Choroid plexus epithelial cell (primary cell): ENCODE measurements at places on chromosomes 5 and 9.

DNA sequence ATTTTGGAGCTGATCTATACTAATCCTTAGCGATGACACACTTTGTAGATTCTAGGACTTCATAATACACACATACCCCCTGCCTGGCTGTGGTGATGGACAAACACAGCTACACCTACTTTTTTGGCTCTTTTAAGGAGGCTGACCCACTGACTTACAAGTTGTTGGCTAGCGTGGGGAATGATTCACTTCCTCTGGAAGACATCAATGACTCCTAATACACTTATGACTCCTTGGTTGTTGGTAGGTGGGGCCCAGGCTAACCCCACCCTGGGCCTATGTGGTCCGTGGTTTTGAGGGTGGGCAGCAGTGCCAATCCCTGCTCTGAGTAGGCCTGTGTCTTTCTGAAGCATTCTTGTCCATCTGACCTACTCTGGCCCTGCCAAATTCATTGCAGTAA, 144.4 kb downstream of the SLC12A2 start:
- peak; percentile 92 for DNase-seq

DNA sequence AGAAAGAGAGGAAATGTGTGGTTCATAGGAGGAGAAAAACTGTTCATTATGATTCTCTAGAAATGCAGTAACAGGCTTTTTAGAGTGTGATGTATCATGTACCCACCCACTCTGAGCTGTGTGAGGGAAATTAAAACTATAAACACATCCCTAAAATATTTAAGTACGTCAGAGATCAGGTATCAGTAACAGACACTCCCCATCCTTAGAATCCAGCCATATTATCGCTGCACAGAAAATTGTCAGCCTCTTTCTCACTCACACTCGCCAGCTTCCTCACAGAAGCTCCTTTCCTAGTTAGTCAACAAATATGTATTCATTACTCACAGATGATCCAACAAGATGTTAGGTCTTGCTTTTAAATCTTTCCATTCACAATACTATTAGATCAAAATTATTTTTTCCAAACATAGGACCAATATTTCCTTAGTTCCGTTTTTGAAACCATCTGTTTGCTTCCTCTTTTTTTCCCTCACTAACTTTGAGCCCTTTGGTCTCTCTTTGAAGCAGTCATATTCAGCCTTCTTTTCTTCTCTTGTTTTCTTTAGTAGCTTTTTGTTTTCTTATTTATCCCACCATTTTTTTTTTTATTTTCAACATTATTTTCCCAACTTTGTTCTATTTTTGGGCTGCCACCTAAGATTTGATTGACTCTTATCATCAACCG, 13.6 kb upstream of the MAST4 start:
- DNase-seq: no peak

DNA sequence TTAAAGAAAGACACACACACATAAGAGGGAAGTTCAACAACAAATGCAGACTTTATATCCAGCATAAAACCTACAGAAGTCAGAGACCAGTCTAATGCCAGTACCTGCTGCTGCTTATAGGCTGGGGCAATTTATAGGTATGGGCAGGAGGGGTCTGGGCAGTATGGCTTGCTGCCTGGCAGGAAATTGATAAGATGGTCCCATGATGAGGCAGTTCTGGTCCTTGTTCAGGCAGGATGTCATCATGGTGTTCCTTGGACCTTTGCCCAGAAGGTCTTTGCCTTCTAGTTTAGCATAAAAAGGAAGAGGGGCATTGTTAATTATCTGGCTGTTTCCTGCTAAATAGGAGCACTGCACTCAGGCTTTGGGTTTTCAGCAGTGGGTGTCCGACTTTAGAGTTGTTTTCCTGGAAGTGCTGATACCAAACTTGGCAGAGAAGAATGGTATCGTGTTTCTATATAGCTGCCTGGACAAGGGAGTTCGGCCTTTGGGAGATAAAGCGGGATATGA, 10.4 kb upstream of the PDCD1LG2 start:
- DNase-seq: peak; percentile 71

DNA sequence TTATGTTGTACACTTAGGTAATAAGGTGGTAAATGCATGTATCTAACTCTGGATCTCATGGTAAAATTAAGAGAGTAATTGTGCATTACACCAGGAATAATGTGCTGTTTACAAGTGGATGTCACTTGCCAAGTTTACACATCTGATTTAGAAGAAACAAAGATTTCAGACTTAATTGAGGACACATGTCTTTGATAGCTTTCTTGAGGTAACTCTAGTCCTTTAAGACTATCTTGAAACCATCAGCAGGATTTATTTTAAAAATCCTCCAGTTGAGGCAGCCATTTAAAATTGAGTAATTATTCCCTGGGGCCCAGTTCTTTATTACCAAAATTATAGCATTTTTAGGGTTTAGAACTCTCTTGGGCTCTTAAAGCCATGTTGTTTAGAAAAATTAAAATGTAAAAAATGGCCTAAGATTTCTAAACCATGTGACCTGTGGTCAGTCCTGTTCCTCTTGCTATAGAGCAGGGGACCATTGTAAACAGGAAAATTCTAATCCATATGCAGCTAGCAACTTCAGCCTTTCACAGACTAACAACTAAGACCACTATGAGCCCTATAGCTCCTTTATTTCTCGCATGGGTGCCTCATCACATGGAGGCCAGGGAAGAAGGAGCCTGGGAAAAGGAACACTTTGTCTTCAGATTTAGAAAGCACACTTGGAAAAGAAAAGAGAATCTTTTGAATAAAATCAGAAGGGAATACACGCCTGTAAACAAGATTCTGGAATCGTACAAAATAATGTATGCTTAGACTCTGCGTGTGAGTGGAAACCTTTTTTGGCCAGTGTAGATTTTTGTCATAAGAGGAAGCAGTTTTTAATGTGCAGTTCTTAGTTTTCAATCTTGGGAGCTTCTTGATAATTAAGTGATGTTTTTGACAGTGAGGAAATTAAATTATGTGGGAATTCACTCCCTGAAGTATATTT, 71.2 kb downstream of the ZSWIM6 start:
- DNase-seq: no peak

GRCh38 chr9:68416936-68417564, 60.6 kb downstream of the PGM5 start:
- DNase-seq: peak; percentile 2

DNA sequence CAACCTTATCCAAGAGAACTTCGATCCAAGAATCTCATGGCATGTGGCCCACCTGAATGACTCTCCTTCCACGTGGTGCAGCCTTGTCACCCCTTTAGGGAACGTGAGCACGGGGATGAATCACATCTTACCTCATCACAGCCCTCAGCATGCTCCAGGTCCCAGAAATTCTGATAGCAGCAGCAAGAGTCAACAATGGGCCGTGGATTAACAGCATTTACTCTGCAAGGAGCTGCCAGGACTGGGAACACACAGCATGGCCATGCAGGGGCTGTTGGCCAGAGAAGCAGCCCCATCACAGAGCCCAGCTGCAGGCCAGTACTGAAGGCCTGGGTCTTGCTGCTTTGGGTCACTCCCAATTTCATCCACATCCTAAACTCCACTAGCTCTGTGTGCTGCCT, 150.4 kb downstream of the C5orf15 start:
- DNase-seq: no peak

- no peak for DNase-seq
These were observed 28.7 kb downstream of the CAST start for GRCh38 chr5:96690861-96691260.

DNA sequence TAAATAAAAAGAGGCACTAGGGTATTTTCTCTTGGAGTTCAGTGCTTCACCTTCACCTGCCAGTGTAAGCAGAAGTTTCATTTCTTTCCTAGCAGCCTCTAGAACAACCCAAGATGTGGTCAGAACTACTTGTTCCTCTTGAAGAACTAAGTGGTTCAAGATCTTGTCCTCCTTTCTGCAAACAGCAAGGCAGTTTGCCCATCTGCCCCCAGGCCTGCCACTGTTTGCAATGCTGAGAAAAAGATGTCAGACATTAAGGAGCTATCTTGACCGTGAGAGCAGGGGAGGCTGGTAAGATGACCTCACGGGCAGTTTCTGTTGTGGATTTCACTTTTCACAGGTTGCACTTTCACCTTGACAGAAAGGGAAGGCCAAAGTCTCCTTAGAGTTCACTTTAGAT, 52.0 kb upstream of the KLF4 start:
- DNase-seq: no peak

DNA sequence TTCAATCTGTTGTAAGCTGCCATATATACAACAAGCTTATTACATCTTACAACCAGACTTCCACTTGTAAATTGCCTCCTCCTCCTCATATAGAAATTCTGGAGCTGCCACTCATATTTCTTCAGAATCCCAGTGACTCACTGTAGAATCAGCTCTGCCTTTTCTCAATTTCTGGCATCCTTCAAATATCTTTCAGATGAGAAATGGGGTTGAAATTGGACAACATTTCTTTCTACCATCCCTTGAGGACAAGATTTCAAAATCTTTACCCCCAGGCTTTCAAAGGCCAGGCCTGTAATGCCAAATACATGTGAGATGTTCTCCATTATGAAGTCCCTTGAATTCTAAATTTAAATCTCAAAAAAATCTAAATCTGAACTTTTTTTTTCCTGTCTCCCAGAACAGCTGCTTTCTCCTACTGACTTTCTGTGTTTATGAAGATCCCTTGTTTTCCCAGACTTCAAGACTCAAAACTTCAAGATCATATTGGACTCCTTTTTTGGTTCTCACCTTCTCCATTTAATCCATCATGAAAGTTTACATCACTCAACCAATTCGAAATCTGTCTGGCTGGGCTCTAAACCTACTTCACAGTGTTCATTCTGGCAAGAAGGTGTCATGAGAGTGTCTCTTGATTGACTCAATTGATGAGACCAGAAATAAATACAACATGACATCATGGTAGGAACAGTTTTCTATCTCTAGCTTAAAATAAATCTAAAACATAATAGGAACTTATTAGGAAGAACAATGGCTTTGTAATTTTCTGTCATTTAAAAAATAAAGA, 109.8 kb downstream of the HMHB1 start:
- DNase-seq: peak; percentile 91

DNA sequence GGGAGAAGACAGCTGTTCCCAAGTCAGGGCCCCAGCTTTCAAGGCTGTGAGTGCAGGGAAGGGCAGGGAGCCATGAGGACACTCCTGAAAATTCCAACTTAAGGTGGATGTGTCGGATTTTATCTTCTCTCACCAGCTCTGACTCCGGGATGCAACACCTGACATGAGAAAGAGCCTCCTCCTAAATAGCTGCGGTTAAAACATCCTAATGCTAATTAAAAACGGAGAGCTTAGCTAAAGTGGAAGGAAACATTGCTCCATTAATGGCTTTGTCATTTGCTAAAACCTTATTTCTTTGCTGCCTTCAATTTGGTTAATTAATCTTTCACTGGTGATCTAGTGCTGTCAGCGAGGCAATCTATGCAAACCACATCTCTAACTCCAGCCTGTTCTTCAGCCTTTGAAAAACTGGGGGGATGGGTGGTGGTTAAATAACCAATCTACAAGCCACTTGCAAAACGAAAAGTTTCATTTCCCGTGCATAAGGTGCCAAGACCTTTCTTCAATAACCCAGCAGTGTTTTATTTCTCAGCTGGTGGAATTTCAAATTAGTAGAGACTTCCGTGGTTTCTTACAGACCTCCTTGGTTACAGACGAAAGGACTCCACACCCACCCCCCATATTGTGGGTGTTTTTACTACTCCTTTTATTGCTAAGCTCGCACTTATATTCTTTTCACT, 379.6 kb downstream of the MLLT3 start:
- DNase-seq: no peak

- no peak for DNase-seq
These were observed 85.7 kb downstream of the AMBP start for GRCh38 chr9:113992276-113992951.

GRCh38 chr9:95085861-95086563, 231.5 kb downstream of the FANCC start:
- no peak for DNase-seq
